ENCODE measurements at places on chromosomes 4 and X.

- no peak for DNase-seq
Measured at GRCh38 chrX:153560000-153560399, 38.9 kb downstream of the CCNQ start.

DNA sequence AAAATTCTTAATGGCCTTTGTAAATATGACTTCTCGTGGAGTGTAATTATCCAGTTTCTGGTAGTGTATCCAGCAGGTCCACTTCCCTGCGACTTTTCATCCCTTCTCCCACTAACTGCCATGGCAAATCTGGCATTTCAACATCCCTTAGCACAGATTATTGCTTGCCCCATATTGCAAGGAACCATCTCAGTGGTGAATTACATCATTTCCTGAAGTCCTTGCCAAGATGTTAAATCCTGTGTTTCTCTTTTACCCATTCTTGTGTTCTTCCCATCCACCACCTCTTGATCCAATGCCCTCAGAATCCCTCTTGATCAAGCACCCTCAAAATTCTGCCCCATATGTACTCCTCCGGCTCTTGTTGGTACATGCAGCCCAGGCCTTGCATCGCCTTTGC lies 88.1 kb upstream of the ZNF81 start:
- DNase-seq: no peak

GRCh38 chr4:75004755-75005668 lies 72.1 kb downstream of the PARM1 start:
- DNase-seq: no peak

- DNase-seq: no peak
Measured at GRCh38 chr4:66097218-66097617, 426.9 kb upstream of the EPHA5 start.

DNA sequence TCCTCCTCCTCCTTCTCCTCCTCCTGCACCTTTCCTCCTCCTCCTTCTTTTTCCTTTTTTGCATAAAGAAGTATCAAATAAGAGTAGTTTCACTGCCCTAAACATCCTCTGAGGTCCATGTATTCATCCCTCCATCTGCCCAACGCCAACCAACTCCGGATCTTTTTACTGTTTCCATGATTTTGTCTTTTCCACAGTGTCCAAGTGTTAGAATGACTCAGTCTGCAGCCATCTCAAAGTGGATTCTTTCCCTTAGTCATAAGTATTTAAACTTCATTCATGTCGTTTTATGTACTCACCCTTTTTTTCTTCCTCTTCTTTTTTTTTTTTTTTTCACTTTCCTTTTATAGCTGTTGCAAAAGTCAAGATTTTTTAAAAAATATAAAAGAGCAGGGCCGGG lies 12.9 kb downstream of the CSF2RA start:
- DNase-seq: no peak

- DNase-seq: no peak
Measured at GRCh38 chrX:30822764-30823163, 66.3 kb downstream of the TAB3 start.

DNA sequence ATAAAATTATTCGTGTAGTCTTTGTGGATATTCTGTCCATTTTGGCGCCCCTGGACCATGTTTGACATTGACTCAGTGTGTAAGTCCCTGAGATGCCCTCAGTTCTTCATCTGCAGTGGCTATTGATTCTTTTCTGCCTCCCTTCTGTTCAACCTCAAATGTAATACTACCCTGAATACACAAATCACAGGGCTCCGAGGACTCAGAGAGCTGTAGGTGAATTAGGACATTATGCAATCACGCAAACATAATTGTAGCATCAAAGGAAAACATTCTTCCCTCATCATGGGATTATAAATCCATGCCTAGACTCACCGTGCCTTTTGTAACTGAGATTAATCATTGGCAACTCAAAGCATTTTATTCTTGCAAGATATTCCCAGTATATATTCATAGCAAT lies 161.4 kb upstream of the PACRGL start:
- no peak for DNase-seq

DNA sequence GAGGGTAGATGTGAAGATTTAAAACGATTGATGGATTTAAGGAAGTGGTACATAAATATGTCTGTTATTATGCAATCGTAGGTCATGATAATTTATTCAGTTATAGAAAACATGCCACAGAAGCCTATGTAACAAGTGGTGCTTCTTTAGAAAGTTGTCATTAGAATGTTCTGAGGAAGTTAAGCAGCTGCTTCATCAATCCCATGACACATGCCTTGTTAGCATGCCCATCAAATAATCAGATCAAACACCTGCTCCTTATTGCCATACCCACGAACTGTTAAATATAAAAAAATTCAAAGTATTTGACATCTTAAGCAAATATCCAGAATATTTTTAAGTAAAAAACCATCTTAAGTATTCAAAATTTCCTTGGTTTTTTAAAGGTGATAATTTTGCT lies 76.4 kb upstream of the MYOZ2 start:
- DNase-seq: no peak

GRCh38 chrX:42028109-42028508 lies 104.8 kb upstream of the CASK start:
- DNase-seq: no peak

DNA sequence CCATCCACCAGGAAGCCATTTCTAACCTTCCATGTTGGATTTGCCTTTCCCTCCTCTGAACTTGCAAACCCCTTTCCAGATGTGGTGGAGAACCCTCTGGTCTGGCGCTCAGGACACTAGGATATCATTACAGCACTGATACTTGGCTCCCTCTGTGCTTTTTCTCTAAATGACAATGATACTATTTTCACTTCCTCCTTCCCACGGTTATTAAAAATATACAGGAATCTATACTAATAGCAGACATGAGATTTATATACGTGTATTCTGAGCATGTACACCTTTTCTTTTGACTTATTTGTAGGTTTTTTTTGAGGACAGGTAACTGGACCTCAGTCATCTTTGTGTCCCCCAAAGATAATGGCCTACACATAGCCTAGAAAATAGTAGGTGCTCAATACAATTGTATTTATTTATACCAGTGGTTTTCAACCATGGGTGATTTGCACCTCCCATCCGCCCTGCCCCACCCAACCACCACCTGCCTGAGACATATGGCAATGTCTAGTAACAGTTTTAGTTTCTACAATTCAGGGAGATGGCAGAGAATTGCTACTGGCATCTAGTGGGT lies 60.4 kb upstream of the PLAC8 start:
- no peak for DNase-seq

- peak; percentile 15 for DNase-seq
Measured at GRCh38 chr4:26813698-26814097, 46.9 kb upstream of the STIM2 start.

- DNase-seq: no peak
Measured at GRCh38 chrX:24988314-24988713, 27.5 kb downstream of the ARX start.

DNA sequence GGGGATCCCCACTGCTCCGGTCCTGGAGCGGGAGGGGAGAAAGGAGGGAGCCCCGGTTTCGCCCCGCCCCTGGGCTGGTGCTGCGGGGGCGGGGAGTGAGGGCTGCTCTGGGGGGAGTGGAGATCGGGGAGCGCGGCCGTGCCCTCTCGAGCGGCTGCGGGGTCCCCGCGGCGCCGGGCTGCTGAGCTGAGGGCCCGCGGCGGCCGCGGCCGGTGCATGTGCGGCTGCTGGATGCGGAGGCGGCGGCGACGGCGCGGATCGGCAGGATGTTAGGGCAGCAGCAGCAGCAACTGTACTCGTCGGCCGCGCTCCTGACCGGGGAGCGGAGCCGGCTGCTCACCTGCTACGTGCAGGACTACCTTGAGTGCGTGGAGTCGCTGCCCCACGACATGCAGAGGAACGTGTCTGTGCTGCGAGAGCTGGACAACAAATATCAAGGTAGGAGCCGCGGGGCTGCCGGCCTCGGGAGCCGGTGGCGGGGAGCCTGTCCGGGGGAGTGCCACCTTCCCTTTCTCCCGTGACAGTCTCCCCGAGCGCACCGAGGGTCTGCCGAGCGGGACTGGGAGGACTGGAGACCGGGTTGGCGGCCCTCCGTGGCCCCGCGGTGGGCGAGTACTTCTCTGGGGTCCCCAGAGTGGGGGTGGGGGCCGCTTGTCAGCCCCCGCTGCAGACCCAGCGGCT lies at the start of gene ING2:
Gene ING2, plus strand, starts transcription at position 129 of the 681 bp plus-strand sequence. Its CDS starts 138 bp downstream, at position 267.
- peak; percentile 85 for DNase-seq

DNA sequence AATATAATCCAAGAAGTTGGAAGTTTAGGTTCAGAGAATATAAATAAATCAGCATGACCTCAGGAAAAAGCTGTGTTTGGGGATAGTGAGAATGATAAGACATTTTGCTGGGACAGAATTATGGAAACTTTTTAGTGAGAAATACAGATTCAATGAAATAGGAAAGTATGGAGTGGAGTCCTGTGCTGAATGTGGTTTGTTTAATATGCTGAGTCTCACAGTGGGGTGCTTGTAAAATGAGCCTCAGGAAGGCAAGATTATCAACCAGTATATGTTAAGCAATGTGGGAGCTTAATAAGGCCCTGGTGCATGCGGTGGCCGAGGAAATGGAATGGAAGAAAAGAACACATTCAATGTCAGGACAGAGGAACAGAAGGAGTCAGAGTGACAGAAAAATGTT lies 1554.7 kb upstream of the TENM3 start:
- DNase-seq: no peak

GRCh38 chrX:6225288-6225910 lies 3.3 kb downstream of the NLGN4X start:
- DNase-seq: no peak

GRCh38 chrX:48532161-48532560 lies 7.4 kb upstream of the TBC1D25 start:
- DNase-seq: no peak

Measured in Ammon's horn (tissue), 1 donor.